ENCODE measurements at places on chromosomes 4 and X.

GRCh38 chr4:36256398-36256891 lies 12.1 kb upstream of the ARAP2 start:
- DNase-seq: no peak

GRCh38 chr4:135354876-135355275 lies 1153.3 kb upstream of the PABPC4L start:
- DNase-seq: no peak

DNA sequence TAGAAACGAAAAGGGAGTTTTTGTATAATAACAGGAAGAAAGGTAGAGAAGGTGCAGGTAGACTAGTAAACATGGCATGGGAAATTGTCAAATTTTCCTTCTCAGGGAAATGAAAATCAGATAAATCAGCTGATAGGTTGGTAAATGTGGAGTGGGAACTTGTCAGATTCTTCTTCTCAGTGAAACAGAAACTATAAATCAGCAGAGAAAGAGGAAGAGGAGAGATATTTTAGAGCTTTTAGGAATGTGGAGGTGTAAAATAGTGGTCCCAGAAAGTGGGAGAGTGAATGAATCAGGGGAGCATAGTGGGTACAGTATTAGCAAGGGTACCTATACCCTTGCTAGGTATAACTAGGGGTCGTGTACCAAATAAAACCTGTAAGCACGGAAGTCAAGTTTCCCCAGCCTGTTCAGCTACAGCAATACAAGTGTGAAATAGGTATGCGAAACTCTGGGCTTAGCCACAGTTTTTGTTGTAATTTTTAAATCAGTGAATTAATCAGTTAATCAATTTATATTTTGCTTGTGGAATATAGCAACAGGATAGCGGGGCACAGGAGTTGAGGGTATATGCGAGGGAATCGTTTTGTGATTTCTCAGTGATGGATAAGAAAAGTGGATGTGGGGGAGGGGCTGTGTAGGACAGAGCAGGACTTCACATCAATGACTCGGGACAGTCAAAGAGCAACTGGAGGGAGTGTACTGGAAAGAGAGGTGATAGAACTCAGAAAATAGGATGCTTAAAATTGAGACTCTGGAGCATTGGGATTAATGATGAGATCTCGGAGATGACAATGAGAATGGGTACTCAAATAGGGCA lies 561.5 kb downstream of the INPP4B start:
- no peak for DNase-seq

DNA sequence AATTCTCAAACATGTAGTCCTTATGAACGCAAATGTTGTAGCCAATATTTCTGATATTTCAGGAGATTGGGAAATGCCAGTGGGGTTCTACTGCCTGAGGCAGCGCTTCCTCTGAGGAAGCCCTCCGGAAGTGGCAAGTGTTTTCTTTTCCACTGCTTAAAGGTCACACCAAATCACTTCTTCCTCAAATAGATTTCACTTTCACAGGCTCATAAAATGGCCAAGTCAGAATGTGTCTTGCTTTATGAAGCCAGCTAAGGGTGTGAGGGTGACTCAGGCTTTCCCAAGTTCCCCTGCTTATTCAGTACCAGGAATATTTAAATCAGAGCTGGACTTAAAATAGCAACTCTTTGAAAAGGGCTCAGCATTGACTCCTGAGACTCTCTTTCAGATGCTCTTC lies 514.2 kb upstream of the DIPK2B start:
- DNase-seq: no peak

DNA sequence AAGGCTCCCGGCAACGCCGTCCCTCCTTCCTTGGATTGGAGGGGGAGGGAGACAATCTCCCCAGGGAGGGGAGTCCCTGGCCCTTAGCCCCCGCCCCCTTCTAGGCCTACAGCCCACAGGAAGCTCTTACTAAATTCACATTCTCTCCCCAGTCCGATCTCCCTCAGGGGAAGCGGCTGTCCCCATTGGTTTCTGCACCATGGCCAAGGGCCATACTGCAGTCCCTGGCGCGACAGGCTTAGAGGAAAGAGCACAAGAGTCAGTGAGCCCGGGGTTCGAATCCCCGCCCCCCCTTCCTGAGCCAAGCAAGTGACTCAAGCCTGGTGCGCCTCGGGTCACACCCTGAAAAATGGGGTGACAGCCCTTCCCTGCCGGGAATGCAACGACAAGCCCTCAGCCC lies 1.1 kb downstream of the ABLIM2 start:
- DNase-seq: no peak

All from activated T-cell treated with anti-CD3 and anti-CD28 coated beads for 24 hours (primary cell).